ENCODE measurements at places on chromosomes 3 and 15. TPM values are rescaled to one million over a fixed set of nuclear protein-coding genes. Genes with fewer than 3 reads are reported as not detected.

Gene EIF2A
- total RNA-seq, result 120 TPM

Gene MYZAP
- total RNA-seq, result 0.83 TPM

Gene SH2D7
- not detected for total RNA-seq

Gene SLC12A6
- 12.4 TPM for total RNA-seq

Gene MASP1
- total RNA-seq, result 0.15 TPM

Gene MYD88
- total RNA-seq, result 33.1 TPM

Gene GOLGA6L4
- 0.31 TPM for total RNA-seq

Gene CATSPER2
- total RNA-seq, result not detected

Gene CCR3
- total RNA-seq, result not detected

Gene ECE2
- 0.12 TPM for total RNA-seq

Gene ALDH1A3
- total RNA-seq, result 59.3 TPM

Gene SMAD6
- total RNA-seq, result 43.7 TPM

Gene CD96
- not detected for total RNA-seq

Measured in cardiac ventricle fibroblast (primary cell).